RWPE1 (cell line): ENCODE measurements at places on chromosomes 3 and 15.
A peak's percentile ranks its signal among the peaks of the same experiment; 100 is the strongest.

- no peak for DNase-seq
These were observed 244.4 kb upstream of the GOLGA6L4 start for GRCh38 chr15:83991163-83991562.

DNA sequence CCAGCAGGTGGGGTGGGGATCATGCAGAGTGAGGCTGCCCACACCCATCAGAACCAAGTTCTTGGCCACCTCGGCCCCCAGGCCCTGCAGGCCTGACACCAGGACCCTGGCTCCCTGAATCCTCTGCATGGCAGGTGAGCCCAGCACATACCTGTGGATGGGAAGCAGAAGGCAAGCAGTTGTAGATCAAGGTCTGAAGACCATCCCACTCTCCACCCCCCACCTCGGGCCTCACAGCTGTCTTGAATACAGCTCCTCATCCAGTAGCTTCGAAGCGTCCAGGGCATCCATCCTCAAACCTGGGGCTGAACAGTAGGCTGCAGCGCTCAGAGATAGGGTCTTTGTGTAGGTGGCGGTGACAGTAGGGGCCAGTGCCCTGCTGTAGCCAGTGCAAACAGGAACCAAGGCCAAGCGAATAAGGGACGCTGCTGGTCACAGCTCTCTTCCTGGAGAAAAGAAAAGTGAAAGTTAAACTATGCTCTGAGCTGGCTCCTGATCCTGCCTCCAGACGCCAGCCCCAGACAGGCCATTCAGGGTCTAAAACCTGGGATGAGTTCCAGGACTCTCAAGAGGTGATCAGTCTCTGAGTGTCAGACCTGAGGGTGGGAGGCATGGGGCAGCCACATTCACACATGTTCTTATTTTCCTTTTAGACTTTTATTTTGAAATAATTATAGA, at the start of gene UBA7:
Gene UBA7 (minus strand): TSS at position 457 of the 678 bp plus-strand sequence. CDS start 166 bp downstream, at position 291.
- DNase-seq, result peak; percentile 34

DNA sequence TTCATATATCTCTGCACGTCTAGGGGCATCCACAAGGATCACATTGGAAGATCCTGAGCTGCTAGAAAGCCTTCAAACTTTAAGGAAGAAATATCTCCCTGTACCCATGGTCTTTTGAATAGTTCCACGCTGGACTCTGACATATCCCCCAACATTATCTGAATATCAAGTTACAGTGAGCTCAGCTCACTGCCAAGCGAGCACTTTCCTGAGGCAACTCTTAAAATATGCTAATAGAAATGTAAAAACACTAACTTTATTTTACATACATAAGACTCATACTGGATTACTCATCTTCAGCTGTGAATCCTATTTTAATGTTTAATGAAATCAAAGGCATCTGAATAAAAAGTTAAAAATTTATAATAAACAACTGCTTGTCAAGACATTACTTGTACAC, 420.2 kb upstream of the CCDC54 start:
- DNase-seq, result no peak

DNA sequence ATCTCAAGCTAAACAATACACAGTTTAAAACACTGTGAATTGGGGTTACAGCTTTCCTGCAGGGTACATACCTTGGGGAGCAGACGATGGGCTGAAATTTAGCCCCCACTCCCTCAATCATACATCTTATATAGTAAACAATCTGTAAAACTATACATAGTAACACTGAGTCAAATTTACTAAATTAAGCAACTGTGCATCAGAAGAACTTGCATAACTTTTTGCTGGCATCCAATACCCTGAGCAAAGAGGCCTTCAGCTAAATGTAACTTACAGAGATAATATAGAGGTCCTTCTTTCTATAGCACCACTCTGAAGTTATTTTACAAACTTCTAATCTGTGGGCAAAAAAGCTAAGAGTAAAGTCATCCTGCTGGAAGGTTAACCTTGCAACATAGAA, 603.6 kb upstream of the TGFBR2 start:
- DNase-seq, result no peak

- DNase-seq, result no peak
These were observed 2.2 kb downstream of the RPSA start for GRCh38 chr3:39408493-39409372.

DNA sequence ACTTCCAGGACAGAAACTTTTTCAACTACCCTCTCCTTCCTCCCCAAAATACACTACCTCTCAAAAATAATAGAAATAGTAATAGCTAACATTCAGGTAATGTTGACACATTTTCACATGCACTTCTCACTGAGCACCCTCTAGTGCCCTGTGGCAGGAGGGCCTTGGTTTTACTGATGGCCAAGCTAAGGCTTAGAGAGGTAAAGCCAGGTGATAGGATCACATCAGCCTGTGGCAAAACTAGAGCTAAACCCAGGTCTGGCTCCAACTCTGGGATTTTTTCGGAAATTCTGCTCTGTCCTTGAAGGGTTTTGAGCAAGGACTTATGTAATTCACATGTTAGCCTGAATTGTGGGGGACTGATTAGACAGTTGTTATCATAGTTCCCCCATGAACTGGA, 922 bp upstream of the TAMM41 start:
- no peak for DNase-seq

DNA sequence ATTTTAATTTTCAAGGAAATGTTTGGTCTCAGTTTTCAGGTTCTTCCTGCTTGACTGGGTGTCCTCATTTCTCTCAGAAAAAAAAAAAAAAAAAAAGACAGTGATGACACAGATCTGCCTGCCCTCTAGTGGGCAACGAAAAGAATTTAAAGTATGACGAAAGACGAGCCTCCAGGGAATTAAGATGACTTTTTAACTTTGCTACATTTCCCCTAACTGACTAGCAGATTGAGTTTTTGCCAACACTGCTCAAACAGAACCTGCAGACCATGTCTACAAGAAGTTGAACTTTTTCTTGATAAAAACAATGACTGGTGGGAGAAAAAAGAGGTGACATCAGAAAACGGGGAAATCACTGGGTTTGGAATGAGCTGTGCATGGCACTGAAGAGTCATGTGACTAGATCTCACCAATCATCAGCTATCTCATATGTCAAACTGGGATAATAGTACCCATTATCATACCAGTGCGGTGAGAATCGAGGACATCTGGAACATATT, 40.8 kb downstream of the EOMES start:
- DNase-seq, result peak; percentile 59

- no peak for DNase-seq
These were observed 39.6 kb downstream of the GOLM2 start for GRCh38 chr15:44328135-44328534.

GRCh38 chr15:49813625-49814024, 192.8 kb downstream of the DTWD1 start:
- no peak for DNase-seq

GRCh38 chr15:40637221-40637745, 43.2 kb downstream of the KNL1 start:
- DNase-seq, result no peak

DNA sequence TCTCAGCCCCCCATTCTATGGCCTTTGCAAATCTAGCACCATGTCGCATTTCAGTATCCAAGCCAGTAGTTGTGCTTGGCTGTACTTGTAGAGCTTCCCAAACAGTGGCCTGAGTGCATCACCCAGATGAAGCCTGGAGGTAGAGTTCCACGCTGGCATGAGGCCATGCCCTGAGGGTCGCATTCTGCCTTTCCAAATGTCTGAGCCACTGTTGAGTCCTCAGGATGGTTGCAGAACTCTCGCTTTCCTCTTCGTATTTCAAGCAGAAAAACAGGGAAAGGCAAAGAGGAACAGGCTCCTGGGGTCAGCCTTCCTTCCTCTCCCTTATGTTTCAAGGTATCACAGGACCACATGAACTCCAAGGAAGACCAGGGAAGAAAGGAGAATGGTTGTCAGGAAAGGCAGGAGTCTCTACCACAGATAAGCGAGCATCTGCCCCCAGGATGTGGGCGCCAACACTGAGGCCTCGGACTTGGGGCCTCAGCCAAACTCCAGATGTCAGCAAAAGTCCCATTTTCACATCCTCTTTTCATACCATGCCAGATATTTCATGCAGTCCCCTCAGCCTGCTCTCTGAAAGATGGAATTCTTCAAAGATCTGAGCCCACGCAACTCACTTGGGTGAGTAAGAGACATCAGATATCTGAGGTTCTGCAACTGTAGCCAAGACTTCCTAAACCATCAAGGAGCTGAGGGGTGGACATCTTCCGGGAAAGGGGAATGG, 19.4 kb upstream of the PRR20G start:
- no peak for DNase-seq

DNA sequence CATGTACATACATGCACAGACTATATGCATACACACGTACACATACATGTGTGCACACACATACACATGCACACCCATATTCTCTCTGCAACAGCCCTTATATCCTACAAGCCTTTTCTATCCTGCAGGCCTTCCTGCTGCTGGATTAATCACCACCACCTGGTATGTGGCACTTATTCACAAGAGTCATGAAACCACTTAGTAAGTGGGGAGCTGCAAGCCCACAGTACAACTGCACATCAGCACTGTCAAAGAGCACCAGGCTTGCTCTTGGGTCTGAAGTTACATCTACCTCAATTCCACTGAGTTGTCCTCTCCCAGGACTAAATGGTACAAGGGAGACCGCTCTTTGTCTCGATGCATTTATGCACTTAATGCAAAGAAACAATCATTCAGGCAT, 233.2 kb downstream of the KLF13 start:
- DNase-seq, result no peak

DNA sequence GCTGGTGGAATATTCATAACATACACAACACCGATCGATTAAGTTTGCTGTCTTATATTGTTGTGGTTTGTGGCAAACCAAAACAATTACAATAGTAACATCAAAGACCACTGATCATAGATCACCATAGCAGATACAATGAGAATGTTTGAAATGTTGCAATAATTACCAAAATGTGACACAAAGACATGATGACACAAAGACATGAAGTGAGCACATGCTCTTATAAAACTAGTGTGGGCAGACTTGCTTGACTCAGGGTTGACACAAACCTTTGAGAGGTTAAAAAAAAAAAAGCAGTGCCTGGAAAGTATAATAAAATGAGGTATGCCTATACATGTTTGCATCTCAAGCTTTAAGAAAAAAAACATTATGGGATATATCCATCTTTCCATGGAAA, 130.3 kb downstream of the NR1I2 start:
- DNase-seq, result no peak

- no peak for DNase-seq
These were observed 60.6 kb downstream of the CHSY1 start for GRCh38 chr15:101191242-101191641.
